Suprapubic skin (tissue), 4 donors: ENCODE measurements at places on chromosomes 11 and 22. TPM values are rescaled to one million over a fixed set of nuclear protein-coding genes. Genes with fewer than 3 reads are reported as not detected.

Gene LRRC74B
- not detected for total RNA-seq

Gene TUBA8
- total RNA-seq = 2.7 TPM

Gene OR52I1
- total RNA-seq = not detected

Gene GPR83
- 0.23 TPM for total RNA-seq

Gene CDC45
- 3.3 TPM for total RNA-seq

Gene OR8B4
- not detected for total RNA-seq

Gene CLDN25
- not detected for total RNA-seq

Gene C22orf42
- total RNA-seq = not detected

Gene SNX32
- not detected for total RNA-seq
